Caco-2 (cell line): ENCODE measurements at places on chromosomes 3 and 15. TPM values are rescaled to one million over a fixed set of nuclear protein-coding genes. Genes with fewer than 3 reads are reported as not detected.

GRCh38 chr15:48097264-48097663 lies 23.5 kb upstream of the SLC24A5 start:
- no peaks in the 10 kb centered on the region for H3K36me3 ChIP-seq
- no peaks in the 10 kb centered on the region for H3K27me3 ChIP-seq
- DNase-seq = no peak
- no peaks in the 10 kb centered on the region for H3K4me1 ChIP-seq
- H3K27ac ChIP-seq = no peak overlapping the region

ARL6 gene
- total RNA-seq = 2.0 and 3.2 TPM in 2 replicates

RTP1 gene
- total RNA-seq = not detected in 2 replicates

DNA sequence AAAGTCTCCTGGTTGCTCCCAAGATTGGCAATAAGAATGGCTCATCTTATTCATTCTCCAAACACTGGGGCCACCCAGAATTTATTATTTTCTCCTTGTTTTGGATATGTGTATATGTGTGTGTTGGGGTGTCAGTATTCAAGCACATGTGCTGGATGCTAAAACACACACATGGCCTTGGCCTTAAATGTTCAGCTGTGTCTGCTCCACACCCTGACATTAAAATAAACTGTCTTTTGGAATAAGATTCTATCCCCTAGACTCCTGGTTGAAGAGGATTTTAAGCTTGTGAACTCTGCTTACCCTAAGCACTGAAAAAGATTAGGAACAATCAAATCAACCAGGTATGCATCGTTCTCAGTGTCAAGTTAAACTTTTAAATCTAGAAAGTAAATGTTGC lies 382.9 kb upstream of the MCTP2 start:
- no peaks in the 10 kb centered on the region for H3K36me3 ChIP-seq
- DNase-seq = no peak
- H3K27ac ChIP-seq = no peak overlapping the region
- no peaks in the 10 kb centered on the region for H3K4me1 ChIP-seq
- H3K27me3 ChIP-seq = no peaks in the 10 kb centered on the region
- no peak overlapping the region for H3K4me3 ChIP-seq

GRCh38 chr3:2713923-2714322 lies 396.3 kb downstream of the IL5RA start:
- DNase-seq = peak; percentile 12
- H3K36me3 ChIP-seq = no peaks in the 10 kb centered on the region
- H3K27ac ChIP-seq = no peak overlapping the region
- H3K27me3 ChIP-seq = no peaks in the 10 kb centered on the region
- H3K4me3 ChIP-seq = no peak overlapping the region
- H3K4me1 ChIP-seq = 0 out of 2 replicates have a peak, but pooled peaks cover 5% of the 10 kb centered on the region

- H3K27me3 ChIP-seq = no peaks in the 10 kb centered on the region
- no peaks in the 10 kb centered on the region for H3K36me3 ChIP-seq
- no peak overlapping the region for H3K4me3 ChIP-seq
Observed at GRCh38 chr3:58631742-58632141, 34.8 kb downstream of the FAM3D start.

- no peaks in the 10 kb centered on the region for H3K27me3 ChIP-seq
- peak overlapping the region; percentile 76 for H3K27ac ChIP-seq
- no peak overlapping the region for H3K4me3 ChIP-seq
- DNase-seq = no peak
- H3K4me1 ChIP-seq = peaks cover 79% of the 10 kb centered on the region
Observed at GRCh38 chr3:15307580-15307979, 24.8 kb downstream of the SH3BP5 start.
